Activated CD4-positive, alpha-beta T cell treated with anti-CD3 and anti-CD28 coated beads, Interleukin-2, amount 10 ng/mL, durations not matched to agents 24 days and 14 days (primary cell): ENCODE measurements at places on chromosomes 6 and 20. TPM values are rescaled to one million over a fixed set of nuclear protein-coding genes. Genes with fewer than 3 reads are reported as not detected.

GRCh38 chr20:15706719-15707118 lies 866.5 kb downstream of the KIF16B start:
- no peak for DNase-seq

DNA sequence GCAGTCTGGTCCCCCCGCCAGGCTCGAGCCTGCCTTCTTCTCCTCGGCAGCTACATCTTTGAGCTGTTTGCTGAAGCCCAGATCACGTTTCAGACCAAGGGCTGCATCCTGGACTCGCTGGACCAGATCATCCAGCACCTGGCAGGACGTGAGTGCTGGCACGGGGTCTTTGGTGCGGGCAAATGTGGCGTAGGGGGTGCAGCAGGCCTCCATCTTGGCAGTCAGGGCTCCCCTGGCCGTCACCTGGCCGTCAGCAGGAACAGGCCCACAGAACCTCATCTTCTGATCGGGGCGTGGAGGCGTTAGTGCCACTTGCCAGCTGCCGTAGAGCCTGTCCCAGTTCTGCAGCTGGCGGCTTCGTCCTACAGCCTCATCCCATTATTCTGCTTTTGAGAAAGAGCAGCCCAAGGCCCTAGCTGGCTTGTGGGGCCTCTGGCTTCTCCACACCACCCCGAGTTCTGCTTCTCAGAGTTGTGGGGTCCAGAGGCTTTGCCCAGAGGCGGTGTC lies 16.6 kb upstream of the TNFRSF6B start:
- no peak for DNase-seq

DNA sequence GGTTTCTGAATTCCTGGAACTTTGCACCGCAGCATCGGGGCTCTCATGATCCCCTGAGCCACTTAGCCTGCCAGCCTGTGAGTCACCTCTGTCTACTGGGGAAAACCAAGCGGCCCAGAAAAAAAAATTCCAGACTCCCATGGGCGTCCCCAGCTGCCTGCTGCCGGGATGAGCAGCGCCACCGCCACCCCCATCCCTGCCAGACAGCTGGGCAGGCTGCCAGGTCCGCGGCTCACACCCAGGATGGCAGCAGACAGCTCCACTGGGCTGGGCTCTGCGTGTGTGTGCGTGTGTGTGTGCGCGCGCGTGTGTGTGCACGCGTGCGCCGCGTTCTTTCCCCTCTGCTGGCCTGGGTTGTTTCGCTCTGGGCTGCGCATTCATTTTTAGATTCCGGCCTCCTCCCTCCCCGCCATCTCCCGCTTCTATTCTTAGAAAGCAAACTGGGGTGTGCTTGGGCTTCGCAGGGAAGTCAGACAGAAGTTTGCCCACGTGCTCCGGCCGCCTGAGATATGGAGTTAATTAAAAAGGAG lies 38.9 kb upstream of the PMEPA1 start:
- peak; percentile 67 for DNase-seq

GRCh38 chr6:112330071-112330878 lies 16.9 kb upstream of the RFPL4B start:
- DNase-seq: no peak

GRCh38 chr6:19535351-19535750 lies 301.8 kb upstream of the ID4 start:
- DNase-seq: no peak

GRCh38 chr6:32196682-32197616 lies 4.5 kb upstream of the GPSM3 start:
- no peak for DNase-seq

- peak; percentile 67 for DNase-seq
Observed at GRCh38 chr6:45741437-45742171, 274.1 kb downstream of the CLIC5 start.

DNA sequence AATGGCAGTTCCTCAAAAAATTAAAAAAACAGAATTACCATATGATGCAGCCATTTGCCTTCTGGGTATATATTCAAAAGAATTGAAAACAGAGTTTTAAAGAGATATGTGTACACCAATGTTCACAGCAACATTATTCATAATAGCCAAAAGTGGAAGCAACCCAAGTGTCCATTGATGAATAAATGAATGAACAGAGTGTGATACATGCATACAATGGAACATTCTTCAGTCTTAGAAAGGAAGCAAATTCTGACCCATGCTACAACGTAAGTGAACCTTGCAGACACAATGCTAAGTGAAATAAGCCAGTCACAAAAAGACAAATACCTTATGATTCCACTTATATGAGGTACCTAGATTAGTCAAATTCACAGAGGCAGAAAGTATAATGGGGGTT lies 34.7 kb upstream of the YWHAB start:
- DNase-seq: no peak

DNA sequence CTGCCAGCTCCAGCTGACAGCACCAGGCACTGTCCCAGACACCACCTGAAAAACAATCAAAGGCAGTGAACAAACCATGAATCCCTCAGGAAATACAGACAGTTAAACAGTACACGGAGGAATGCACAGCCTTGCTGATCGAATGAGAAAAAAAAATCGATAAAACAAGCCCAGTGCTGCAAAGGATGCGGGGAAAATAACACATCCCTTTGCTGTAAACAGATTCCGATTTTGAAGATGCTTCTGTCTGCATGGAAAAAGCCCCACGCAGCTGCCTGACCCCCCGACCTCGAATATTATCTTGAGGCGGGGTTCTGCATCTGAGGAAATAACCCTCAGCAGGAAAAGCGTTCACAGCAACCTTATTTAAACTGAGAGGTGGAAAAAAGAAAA lies 43.9 kb downstream of the RBM38 start:
- DNase-seq: no peak

GRCh38 chr6:15090145-15090579 lies 155.7 kb upstream of the JARID2 start:
- no peak for DNase-seq

DNA sequence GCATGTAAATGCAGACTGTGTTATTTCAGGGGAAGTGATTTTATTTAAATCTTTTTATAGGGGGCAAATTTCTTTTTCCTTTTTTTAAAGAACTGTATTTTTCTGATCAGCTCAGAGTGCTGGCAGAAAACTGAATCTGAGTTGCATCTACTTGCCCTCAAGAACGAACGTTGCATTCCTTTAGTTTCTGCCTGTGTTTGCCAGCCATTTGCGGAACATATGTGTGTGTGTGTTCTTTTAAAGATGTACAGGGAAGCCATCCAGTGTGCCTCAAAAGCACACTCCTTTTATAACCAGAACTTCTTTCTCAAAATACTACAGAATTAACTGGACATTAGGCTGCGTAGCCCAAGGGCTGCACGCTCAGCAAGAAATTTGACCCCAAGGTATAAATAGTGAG lies 25.8 kb upstream of the INSM1 start:
- DNase-seq: no peak

DNA sequence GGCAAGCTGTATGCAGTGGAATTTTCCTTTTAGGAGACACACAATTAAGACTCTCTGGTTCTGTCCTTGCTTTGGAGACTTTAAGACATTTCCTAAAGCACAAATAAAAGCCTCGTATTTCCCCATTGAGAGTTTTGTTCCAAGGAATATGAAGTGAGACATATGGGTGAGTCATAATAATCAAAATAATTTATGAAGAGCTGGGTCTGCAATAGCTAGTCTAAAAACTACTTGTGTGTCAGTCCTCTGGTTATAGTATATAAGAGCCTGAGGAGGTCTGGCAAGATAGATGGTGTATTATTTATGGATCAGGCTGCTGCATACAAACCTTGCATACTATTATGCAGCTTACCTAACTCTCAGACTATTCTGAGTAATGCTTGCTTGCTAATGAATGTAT lies 142.6 kb downstream of the ADGRG6 start:
- no peak for DNase-seq

- no peak for DNase-seq
Observed at GRCh38 chr20:16530201-16530681, 43.0 kb downstream of the KIF16B start.

GRCh38 chr20:20327746-20328145 lies 40.2 kb upstream of the INSM1 start:
- DNase-seq: no peak

GRCh38 chr6:14270925-14271788 lies 153.6 kb downstream of the CD83 start:
- DNase-seq: peak; percentile 90

- no peak for DNase-seq
Observed at GRCh38 chr20:19259141-19259591, 46.7 kb downstream of the SLC24A3 start.

DNA sequence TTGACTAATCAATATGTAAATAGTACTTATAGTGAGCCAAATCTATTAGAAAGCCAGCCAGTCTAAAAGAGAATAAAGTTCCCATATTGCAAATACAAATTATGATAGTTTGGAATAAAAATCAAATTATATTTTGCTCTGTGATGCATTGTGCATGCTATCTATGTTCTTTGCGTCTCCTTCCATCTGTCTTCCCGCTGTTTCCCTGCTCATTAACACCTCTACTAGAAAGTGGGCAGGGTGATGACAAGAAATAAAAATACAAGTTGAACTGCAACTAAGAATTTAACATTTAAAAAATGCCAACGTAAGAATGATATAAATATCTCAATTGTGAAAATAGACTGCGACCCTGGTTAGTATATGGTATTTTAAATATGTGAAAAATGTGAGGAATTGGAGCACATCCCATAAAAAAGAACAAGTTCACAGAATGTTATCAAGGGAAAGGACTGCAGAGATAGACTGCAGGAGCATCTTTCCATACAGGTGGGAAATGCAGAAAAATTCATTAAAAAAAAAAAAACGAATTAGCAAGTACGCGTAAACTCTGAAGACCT lies 157.6 kb upstream of the PDE7B start:
- no peak for DNase-seq

DNA sequence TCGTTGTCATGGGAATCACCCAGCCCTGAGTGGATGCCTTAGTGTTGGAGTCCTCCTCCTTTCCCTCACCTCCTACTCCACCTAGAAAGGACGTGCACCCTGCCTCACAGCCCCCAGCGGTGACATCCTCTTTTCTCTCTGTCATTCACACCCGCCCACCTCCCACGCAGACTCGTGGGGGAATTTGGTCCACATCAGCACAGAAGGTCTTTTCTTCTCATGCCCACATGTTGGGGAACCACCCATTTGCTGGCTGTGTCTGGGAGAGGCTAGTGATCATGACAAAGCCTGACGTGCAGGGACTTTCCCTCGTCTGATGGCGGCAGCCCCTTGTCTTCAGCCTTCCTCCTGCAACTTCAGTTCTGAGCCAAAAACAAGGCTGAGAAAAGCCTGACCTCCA lies 96.0 kb upstream of the CNKSR3 start:
- DNase-seq: peak; percentile 86

GRCh38 chr6:80348263-80348662 lies 241.8 kb downstream of the BCKDHB start:
- DNase-seq: no peak

GRCh38 chr6:166998256-166999144 lies 697 bp upstream of the CEP43 start:
- DNase-seq: peak; percentile 78

DNA sequence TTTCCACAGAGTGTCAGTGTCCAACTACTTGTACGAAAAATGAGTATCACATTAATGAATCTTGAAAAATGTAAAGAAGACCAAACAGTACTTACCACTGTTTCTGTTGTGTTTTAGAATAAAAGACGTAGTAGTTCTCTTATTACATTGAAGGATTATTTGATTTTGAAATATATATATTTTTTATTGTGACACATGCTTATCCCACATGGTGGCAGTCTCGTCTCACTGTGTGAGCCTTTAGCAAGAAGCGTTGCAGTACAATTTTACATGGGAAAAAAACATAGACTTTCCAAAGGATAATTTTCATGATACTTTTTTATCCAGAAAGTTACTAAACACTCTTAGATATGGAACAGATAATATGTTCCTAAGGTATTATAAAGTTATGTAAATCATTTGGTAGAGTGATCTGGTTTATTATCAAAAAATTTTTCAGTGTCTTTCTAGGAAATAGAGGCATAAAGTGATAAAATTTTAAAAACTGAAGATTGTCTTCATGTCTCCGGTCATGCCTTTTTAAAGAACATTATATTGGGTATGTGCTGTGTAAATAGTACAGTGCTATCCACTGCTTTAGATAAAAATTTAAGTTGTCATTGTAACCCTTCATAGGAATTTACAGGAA lies 117.5 kb upstream of the SAMD5 start:
- DNase-seq: no peak

DNA sequence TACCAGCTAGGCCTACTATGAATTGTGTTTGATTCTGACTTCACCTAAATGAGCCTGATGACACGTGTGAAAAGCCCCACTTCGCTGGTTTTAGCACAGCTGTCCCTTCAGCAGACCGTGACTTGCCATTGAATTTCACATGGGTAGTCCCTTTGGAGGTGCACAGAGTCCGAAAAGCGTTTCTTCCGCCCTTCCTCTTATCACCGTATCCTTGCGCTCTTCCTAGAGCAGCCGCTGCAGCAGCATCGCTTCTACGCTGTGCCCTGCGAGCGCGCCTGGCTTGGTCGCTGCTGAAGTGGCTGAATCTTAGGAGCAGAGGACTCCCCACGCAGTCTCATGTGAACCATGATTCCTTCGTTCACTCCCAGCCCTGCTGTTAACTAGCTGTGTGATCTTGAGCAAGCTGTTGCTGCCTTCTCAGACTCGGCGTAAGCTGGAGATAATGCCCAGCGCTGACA lies 127.0 kb downstream of the PACRG start:
- no peak for DNase-seq

GRCh38 chr6:39137245-39137644 lies 22.3 kb upstream of the SAYSD1 start:
- peak; percentile 88 for DNase-seq

DNA sequence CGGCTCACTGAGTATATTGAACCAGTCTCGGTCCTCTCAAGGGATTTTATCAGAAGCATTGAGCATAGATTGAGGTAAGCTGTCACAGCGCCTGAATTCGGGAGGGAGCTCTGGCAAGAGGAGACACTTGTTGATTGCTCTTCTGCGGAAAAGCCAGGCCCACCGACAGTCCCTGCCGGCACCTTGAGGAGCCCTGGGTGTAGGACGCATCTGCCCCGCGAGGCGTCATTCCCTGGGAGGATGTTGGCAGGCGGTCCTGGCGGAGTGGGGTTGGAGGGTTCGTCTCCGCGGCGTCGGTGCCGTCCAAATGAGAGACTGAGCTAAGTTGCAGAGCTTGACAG lies 843 bp downstream of the FBXO9 start:
- DNase-seq: peak; percentile 80

DNA sequence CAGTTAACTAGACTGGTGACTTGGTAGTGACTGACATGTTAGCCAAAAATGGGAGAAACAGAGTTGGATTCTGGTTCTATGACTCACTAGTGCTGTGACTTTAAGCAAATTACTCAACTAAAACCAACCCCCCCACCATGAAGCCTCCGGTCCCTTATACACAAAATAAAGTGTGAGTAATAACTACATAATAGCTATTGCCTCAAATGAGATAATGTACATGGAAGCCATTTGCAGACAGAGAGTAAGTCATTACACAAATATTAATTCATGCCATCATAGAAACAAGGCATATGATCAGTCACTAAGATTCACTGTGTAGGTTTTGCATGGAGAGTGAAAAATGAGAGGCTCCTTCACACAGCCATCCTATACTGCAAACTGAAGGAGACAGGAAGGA lies 111.9 kb downstream of the HIVEP2 start:
- DNase-seq: no peak

Gene ZNF311
- total RNA-seq: 0.86 and 0.97 TPM in 2 replicates

Gene LY6G6D
- total RNA-seq: not detected in 2 replicates

Gene TTBK1
- 0.62 and 0.72 TPM in 2 replicates for total RNA-seq

Gene BTN3A1
- 29.6 and 33.2 TPM in 2 replicates for total RNA-seq

Gene SLC4A11
- total RNA-seq: 1.9 and 2.4 TPM in 2 replicates

Gene CAP2
- not detected in 2 replicates for total RNA-seq

Gene BHLHE23
- total RNA-seq: not detected in 2 replicates

Gene GPR63
- total RNA-seq: 2.2 and 2.7 TPM in 2 replicates

Gene MTFR2
- total RNA-seq: 24.4 and 24.6 TPM in 2 replicates

Gene SGK2
- 0.23 TPM in 1 of 2 replicates, not detected in the other for total RNA-seq
